ENCODE measurements at places on chromosomes 3 and 15.

GRCh38 chr3:72434296-72434695 is 413.9 kb downstream of the SHQ1 start:
- no peak for DNase-seq

DNA sequence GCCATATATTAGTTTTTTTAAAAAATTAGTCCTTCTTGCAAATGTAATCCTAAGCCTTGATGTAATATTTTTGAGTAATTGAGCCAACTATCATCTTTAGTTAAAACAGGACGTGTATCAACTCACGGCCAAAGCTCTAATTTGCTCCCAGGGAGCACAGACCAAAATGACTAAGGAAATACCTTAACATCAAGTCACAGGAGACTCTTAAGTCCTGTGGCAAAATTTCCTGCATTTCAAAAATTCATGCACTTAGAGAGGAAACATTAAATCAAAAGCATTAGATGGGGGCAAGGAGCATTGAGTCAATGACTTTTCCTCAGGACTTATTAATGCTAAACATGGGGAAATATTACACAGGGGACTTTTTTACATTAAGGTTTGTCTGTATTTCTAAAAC is 276.0 kb downstream of the MFSD1 start:
- no peak for DNase-seq

DNA sequence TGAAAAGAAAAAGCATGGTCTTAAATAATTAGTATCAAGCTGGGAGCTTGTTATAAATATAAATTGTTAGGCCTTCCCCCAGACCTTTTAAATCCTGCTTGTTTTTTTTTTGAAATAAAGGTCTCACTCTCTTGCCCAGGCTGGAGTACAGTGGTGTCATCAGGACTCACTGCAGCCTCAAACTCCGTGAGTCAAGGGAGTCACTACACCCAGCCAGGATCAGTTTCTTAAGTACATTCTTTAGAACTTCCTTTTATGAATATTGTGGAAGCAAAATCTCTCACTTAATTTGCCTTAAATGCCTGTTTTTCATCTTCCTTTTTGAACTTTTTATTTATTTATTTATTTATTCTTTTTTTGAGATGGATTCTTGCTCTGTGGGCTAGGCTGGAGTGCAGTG is 20.8 kb upstream of the DENND4A start:
- no peak for DNase-seq

DNA sequence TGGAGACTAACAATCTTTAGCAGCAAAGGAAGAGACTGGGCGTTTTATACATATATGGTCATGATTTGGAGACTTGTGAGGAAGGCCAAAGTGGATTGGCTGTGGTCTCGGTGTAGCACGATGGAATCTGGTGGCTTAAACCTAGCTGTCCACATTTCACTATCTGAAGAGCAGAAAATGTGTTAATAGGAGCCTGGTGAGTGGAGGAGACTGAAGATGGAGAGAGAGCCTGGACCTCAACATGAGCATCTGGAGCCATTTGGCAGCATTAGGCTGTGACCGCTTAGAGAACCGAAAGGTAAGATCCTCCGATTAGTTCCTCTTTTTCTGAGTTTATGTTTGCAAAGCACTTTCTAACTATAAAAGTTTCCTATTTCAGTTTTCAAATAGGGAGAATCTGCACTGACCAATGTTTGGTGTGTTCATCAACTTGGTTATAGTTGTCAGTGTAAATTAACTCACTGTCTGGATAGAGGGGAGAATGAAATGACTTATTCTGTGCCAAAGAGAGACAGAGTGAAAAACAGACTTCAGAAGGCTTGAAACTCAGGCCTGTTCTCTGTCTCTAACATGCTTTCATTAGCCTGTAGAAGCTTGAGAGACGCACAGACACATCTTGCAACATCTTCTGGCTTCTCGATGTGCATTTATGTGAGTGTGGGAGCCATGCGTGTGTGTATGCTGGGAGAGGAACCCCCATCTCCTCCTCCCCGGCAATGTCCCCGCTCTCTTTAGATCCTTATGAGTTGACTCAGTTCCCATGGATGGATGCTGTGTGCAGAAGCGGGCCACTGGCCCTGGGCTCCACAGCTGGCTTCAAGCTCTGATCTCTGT is 244.7 kb upstream of the TBL1XR1 start:
- DNase-seq = no peak

DNA sequence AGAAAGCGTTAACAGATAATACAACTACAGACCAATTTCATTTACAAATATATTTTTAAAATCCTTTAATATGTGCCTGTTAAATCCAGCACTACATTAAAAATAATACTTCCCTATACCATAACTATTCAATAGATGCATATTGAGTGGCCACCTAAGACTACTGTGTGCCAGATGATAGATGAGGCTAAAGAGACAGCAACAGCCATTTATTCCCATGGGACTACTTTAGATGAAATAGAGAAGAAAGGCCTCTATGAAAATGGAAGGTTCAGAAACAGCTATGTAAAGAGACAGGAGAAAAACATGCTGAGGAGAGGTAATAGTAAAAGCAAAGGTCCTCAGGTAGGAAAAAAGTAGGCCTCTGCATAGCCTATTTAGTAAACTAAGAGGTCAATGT is 358.1 kb downstream of the ULK4 start:
- DNase-seq = no peak

DNA sequence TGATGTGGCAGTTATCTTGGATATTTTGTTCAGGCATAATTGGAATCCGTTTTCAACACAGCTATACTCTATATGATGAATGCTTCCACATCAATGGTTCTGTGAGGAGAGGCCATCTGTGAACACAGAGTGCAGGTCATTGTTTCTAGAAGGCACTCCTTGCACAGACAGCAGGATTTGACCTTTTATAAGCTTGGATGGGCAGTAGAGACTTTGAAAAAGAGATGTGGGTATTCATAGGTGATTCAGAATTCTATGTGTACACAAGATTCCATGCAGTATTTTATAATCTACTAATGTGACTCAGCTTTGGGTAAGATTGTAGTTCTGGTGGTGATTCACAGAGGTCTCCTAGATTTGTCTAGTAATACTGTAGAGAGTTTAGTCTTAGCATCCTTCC is 12.5 kb downstream of the ARPP21 start:
- DNase-seq = no peak

GRCh38 chr15:53841651-53842050 is 82.2 kb upstream of the WDR72 start:
- no peak for DNase-seq

- DNase-seq = no peak
Measured at GRCh38 chr15:93105485-93105884, 16.5 kb upstream of the RGMA start.

GRCh38 chr3:41259449-41260062 is 60.3 kb downstream of the CTNNB1 start:
- DNase-seq = no peak

GRCh38 chr3:130088061-130088460 is 6.4 kb downstream of the ALG1L2 start:
- no peak for DNase-seq

DNA sequence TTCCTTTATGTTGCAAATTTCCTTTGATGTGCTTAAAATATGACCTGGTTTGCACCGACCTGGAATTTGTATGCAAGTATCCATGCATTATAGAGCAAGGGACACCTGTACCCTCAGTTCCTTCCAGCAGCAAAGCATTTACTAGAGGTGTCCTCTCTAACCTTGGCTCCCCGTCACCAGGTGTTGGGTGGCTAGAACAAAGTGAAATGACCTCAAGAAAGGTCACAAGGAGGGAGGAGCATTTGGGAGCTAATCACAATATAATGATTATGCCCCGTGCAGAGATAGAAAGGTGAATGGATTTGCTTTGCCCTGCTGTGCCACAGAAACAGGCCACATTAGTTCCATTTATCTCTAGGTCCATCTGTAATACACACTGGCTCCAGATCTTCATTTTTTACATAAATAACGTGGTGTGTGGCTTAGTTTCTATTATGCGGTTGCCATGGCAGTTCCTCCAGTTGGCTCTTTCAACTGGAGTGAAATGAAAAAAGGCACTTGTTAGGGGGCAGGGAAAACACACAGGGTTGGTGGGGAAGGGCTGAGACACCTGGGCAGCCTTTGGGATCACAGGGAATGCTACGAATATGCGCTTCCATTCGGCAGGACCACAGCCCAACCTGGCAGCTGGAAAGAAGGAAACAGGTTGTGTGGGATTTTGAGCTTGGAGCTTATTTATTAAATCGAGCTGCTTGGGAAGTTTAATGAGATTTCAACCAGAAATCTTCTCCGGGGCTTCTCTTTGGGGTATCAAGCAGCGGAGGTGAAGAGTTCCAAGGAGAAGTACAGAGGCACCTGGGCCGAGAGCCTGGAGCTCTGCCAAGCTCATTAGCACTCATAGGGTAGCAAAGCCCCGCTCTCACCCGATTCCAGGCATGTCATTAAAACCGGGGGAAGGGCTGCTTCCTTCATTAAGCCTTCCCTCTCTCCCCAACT is 233.5 kb upstream of the ST8SIA2 start:
- no peak for DNase-seq

DNA sequence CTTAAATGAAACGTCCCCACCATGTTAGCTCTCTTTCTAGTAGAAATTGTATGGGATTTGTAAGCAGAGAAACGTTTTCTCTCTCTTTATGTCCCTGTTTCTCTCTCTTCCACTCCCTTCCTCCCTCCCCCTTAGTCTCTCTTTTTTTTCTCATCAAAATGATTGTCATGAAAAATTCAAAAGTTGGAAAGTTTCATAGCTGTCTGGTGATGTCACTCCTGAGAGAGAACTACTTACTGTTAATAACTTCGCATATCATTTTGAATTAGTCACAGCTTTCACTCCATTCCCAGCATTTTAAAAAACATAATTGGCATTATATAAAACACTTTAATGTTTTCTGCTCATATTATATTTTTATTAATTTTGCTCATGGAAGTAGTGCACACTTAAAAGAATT is 331.1 kb downstream of the C3orf38 start:
- no peak for DNase-seq

GRCh38 chr3:71997066-71997653 is 212.2 kb upstream of the PROK2 start:
- no peak for DNase-seq

DNA sequence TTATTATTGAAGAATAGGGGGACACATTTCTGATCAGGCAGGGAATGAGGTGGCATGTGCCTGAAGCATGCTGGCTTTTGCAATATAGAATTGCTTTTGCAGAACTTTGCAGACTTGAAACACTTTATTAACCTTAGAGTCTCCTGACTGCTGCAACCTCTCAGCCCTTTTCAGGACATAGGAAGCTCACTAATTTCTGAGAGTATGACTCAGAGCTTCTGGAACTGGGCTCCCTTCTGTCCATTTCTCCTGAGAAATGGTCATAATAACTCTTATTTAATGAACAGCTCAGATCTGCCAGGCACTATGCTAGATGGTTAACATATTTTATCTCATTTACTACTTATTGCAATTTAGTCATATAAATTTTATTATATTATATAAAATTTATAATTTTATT is 38.6 kb upstream of the DGKG start:
- DNase-seq = no peak

DNA sequence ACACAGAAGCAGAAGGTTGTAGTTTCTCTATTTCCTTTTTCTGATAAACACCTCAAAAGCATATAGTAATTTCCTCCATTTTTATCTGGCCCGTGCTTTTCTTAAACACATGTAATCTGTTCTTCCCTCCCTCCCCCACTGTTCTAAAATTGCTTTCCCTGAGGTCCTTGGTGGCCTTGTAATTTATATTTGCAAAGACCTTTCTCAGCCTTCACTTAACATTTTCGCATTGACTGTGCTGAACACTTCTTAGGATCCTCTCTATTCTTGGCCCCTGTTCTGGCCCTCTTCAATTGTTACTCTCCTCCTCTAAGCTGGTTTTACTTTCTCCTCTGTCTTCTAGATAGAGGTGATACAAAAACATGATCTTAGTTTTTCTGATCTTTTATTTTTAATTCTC is 28.3 kb downstream of the GAP43 start:
- no peak for DNase-seq

GRCh38 chr15:65979837-65980236 is 110.5 kb downstream of the RAB11A start:
- DNase-seq = no peak

GRCh38 chr3:121896823-121897222 is 2.6 kb downstream of the SLC15A2 start:
- no peak for DNase-seq

GRCh38 chr3:100653604-100654294 is 44.3 kb downstream of the ADGRG7 start:
- no peak for DNase-seq

DNA sequence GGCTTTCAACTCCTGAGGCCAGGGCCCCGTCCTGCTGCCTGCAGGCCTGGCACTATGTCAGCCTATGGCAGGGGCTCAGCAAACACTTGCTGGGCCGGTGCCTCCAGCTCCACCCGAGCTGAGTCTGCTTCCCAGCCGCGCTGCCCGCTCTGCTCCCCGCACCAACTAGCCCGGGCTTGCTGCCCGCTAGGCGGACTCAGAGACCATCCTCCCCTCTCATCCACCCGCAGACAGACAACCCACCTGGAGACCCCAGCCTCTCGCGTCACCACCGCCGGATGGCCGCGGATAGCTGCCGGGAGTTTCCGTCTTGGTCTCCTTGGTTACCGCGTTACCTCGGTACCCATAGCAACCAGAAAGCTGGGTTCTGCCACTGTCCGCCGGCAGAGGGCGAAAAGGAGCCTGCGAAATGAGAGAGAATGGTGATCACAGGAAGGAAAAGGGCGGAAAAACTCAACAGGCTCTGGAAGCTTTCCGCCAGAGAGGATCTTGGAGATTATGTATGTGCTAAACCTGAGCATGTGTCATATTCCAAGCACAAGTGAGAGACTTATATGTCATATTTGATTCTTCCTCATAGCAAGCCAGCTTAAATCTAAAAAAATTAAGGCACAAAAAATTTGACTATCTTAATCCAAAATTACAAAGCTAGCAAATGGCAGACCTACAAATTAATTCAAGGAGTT is at the start of gene ZBBX:
Gene ZBBX, minus strand, starts transcription at position 294 of the 686 bp plus-strand sequence. CDS start 7,396 bp downstream, outside the sequence.
- peak; percentile 62 for DNase-seq

DNA sequence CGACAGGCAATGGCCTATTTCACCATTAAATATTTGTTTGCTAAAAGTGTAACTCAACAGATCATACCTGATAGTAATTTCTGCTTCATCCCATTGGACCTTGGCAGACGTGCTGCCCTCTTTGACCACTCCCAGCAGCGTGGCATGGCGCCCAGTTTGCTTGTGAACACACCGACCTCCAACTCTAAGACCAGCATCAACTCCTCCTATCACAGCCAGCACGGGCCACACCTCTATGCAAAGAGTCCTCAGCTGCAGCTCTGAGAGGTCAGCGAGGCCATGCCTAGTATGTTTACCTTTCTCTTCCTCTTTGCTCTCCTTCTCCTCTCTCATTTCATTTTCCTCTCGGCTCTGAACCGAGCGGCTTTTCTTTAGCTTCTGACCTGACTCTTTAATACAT is 80.6 kb downstream of the FBXL22 start:
- DNase-seq = no peak
